ENCODE measurements at places on chromosomes 4 and X. TPM values are rescaled to one million over a fixed set of nuclear protein-coding genes. Genes with fewer than 3 reads are reported as not detected.

The ATP7A gene
- 8.2 TPM for total RNA-seq

DNA sequence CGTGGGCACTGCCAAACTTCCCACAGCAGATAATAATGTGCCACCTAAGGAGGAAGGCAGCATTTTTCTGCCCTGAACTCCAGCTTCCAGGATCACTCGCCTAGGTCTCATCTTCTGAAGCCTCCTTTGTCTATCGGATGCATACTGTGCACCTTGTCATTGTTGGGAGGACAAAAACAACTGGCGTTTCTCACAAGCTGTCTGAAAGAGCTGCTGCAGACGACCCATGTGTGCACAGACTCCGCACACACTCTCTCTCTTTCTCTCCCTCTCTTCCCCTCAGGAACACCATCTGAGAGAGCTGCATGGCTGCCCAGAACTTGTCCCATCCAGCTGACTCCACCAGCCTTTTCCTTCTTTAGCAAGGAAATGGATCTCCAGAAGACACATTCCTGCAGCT is 83.0 kb downstream of the MAML3 start:
- DNase-seq = no peak

- DNase-seq = no peak
These were observed 21.4 kb upstream of the PLCXD1 start for GRCh38 chrX:259692-260355.

GRCh38 chr4:11585506-11585905 is 156.8 kb upstream of the HS3ST1 start:
- no peak for DNase-seq

- DNase-seq = no peak
These were observed 5.2 kb upstream of the KLF8 start for GRCh38 chrX:56226980-56227379.

DNA sequence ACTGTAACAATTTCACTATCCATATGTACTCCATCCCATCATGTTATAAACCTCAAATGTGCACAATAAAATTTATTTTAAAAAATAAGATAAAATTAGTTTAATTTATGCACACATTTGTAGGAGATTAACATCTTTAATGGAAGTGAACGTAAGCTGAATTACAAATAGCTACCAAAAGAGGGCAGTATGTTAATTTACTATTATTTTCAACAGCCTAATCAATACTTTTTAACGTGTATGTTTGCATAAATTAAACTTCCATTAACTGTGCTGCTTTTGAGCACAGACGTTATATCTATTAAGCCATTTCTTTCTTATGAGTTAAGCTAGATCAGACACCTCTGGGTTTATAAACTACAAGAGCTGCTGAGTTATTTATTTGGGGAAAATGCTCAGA is 56.5 kb upstream of the PHKA2 start:
- no peak for DNase-seq

- DNase-seq = no peak
These were observed 68.6 kb downstream of the CAMK2D start for GRCh38 chr4:113692809-113693411.

DNA sequence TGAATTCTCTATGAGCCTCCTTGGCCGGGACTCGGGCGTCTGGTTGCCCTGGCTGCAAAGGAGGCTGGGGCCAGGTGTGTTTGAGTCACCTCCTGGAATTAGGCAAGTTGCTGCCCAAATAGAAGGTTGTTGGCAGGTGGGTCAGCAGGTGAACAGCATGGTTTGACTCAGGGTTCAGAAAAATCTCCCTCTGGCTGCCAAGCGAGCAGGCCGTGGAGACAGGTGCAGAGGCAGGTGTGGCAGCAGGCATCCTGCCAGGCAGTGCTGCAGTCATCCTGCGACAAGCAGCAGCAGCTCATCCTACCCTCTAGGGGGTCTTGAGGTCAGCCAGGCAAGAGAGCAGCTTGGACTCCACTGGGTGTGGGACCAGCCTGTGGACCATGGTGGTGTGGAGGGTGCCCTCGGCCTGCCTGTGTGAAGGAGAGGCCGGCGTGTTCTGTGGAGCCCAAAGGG is 8.2 kb downstream of the MSANTD1 start:
- peak; percentile 8 for DNase-seq

- DNase-seq = no peak
These were observed 130.9 kb downstream of the REPS2 start for GRCh38 chrX:17077361-17077760.

DNA sequence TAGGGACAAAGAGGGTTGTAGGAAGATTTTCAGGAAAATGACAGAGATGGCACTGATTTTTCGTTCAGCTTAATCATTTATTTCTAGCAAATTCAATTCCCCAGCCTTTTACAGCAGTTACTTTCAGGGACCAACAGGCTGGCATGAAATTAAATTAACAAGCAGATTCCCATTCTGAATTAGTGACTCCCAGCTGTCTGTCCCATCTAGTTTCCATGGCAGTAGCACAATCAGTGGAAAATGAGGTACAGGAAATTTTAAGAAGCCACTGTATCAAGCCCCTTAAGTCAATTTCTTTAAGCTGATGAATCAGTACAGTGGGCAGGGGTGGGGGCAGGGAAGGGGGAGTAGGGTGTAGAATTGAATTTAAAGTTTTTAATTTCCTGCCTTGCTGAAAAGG is 121.1 kb upstream of the TEX13C start:
- no peak for DNase-seq

The ZNF185 gene
- 13.4 TPM for total RNA-seq

- DNase-seq = peak; percentile 58
These were observed 85.7 kb upstream of the EXOC1L start for GRCh38 chr4:55733932-55734331.

DNA sequence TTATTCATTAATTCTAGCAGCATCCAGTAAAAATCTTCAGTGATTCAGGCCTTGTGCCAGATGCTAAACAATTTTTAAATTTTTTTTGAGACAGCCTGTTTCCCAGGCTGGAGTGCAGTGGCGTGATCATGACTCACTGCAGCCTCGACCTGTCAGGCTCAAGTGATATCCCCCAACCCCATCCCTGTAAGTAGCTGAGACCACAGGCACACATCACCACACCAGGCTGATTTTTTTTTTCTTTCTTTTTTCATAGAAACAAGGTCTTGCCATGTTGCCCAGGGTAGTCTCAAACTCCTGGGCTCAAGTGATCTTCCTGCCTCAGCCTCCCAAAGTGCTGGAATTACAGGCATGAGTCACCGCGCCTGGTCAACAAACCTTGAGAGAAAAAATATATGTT is 705.5 kb downstream of the ARAP2 start:
- DNase-seq = no peak

- no peak for DNase-seq
These were observed 95.8 kb downstream of the SH3KBP1 start for GRCh38 chrX:19791562-19791961.

DNA sequence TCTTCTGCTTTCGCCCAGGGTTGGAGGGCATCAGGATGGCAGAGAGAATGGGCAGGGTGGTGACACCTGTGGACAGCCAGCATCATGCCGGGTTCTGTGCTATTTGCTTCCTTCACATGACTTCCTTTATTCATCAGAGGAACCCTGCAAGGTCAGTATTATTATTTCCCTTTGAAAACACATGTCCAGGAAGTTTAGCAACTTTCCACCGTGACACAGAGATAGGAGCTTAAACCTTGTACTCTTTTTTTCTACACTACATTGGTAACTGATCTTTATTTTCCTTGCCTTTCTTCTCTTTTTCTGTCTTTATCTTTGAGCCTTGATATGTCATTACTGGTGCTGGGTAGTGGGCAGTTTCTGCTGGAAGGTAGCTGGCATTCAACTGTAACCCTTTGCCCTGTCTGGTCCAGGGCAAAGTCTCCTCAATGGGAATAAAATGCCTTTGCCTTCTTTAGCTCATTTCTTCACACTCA is 5.0 kb upstream of the MGST2 start:
- no peak for DNase-seq

DNA sequence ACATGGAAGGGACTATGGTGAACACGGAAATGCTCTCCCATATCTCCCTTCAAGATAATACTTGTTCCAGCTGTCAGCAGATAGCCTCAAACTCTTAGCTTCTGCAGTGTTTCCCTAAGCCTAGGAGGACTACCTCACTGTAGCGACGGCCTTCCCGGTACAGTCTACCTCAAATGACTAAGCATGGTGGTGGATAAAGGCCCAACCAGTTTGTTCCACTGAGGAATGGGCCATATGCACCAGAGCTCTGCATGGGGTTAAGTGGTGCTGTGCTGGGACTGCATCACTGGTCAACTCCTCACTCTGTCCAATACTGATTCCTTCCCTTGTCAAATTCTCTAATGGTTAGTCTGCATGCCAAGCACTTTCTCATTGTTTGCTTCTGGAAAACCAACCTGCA is 119.6 kb upstream of the GNPDA2 start:
- DNase-seq = no peak

GRCh38 chr4:69838977-69839376 is 21.0 kb downstream of the SULT1E1 start:
- no peak for DNase-seq

DNA sequence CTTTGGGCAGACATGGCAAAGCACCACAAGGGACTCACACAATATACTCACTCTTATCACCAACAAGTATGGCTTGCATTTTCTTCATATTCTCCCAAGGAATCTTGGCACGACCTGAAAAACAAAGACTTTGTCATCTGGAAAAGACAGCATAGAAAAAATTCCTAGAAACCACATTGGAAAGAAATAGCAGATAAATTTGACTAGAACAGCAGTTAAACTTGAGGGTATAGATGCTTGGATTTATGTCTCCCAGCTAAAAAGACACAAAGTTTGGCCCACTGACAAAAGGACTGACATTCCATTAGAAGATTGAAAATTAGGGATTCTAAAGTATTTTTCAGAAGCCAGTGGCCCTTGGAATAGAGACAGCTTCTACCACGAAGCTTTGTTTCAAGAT is 6.9 kb upstream of the VEGFC start:
- DNase-seq = no peak

DNA sequence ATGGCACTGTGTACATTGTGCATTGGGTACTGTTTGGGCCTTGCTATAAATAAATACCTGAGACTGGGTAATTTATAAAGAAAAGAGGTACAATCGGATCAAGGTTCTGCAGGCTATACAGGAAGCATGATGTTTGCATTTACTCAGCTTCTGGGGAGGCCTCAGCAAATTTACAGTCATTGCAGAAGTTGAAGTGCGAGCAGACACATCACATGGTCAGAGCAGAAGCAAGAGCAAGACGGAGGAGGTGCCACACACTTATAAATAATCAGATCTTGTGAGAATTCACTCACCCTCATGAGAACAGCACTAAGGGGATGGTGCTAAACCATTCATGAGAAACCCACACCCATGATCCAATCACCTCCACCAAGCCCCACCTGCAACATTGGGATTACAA is 505.0 kb downstream of the ARAP2 start:
- DNase-seq = no peak

- DNase-seq = no peak
These were observed 77.0 kb downstream of the LRP2BP start for GRCh38 chr4:185318679-185319078.

The ARSH gene
- total RNA-seq = not detected

GRCh38 chrX:77446029-77446585 is 1.1 kb upstream of the FGF16 start:
- DNase-seq = no peak

The ADGRL3 gene
- 16.4 TPM for total RNA-seq

GRCh38 chr4:86483173-86483490 is 111.0 kb upstream of the PTPN13 start:
- DNase-seq = no peak

The S100P gene
- not detected for total RNA-seq

GRCh38 chr4:174835536-174835935 is 6.5 kb upstream of the GLRA3 start:
- DNase-seq = no peak

DNA sequence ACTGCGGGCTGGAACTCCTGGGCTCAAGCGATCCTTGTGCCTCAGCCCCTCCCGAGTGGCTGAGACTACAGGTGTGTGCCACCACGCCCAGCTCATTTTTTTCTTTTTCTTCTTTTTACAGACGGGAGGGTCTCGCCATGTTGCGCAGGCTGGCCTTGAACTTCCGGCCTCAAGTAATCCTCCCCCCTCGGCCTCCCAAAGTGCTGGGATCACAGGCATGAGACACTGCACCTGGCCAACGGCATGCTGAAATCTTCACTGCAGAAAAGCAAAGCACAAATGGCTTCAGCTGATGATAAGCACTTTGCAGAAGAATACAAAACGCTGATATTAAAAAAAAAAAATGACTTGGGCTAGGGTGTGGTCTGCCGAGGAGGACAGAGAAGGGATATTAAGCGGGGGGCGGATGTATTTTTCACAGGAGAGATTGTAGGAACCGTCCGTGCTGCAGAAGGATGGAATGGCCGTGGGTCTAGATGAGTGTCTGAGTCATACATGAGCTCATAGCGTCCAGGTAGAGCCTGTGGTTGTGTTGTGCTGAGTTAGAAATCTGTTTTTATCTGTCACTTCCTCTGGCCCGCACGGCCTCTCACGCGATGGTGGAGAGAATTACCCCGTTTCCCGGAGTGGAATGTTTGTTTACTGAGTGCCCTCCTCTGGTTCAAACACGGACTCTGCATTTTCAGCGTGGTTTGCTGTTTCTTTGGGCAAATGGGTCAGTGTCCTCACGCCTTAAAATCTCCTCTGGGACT is 8.5 kb upstream of the AKAP17A start:
- no peak for DNase-seq

The TMPRSS11D gene
- total RNA-seq = not detected

GRCh38 chr4:122456231-122457116 is at the start of gene IL2:
Gene IL2 (minus strand): TSS chr4:122456725. CDS start chr4:122456440, 285 bp downstream.
- no peak for DNase-seq

DNA sequence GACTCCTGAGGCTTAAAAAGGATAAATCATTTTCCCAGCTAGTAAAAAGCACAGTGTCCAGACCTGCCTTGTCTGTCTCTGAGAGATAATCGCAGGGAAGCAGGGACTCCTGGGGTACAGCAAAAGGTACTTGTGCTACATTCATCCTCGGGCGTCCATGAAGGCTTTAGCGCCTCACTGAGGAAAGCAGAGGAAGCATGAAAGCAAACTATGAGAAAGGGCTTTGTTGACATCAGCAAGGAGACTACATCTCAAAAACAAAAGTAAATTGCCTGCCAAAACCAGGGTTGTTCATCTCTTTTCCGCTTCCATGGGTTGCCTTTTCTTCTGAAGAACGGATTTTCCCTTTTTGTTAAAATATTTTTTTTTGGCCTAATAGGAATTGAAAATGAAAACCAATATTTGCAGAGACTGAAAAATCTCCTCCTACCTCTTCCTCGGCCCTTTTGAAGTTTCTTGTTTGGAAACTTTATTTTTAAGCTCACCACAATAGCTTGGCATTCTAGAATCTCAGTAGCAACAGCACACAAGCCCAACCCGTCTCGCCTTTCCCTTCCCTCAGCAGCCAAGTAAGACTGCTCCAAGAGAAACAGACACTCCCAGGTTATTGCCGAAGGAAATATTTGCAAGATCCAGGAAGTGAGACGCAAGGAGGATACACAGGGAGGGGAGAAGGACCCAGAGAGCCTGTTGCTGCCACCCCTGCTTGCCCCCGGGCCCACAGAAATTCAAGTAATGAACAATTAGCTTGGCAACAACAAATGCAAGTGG is 148.3 kb upstream of the DGKK start:
- no peak for DNase-seq

DNA sequence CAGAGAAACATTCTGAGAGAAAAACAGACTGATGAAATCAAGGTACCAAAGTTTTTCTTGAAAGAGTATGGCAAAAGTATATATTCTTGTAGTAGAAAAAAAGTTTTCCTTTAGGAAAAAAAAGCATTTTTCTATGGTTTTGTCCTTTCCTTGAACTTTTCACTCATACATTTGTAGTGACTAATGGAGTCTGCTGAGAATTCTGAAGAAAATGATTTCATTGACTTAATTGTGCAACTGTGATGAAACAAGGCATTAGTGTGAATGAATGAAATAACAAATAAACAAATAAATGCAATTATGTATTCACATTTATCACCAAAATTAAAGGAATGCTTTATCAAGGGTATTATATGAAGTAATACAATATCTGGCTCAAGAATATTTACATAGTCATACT is 5.7 kb downstream of the CSN1S1 start:
- DNase-seq = no peak

GRCh38 chr4:89000844-89001360 is 56.1 kb downstream of the FAM13A start:
- no peak for DNase-seq
